T-helper 2 cell (primary cell): ENCODE measurements at places on chromosomes 6 and 20.

DNA sequence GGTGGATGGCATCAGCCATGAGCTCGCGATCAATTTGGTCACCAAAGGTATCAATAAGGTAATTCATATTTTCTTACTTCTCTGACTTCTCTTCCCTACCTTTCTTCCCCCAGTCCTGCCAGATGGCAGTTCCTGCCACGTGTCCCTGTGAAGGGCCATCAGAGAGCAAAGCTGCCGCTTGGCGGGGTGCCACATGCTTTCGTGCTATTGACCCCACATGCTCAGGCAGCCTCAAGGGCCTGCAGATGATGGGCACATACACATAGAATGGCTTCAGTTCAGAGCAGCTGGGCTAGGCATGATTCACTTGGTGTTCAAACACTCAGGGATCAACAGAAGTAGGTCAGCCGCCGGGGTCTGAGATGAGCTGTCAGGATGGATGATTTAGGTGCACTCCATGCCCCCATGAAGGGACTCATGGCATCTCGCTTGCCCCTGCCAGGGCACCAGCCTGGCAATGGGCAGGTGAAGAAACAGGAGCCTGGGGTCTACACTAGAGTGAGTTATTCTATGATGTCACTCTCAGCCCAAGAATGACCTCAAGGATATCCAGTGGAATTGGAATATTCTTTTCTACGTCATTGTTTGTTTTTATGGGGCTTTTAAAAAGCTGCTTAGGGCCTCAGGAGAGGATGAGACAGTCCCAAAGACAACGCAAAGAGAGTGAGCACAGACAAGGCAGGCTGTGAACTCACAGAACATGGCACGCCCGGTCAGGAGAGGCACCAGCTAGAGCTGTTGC lies 25.5 kb downstream of the BANF2 start:
- DNase-seq, result no peak

DNA sequence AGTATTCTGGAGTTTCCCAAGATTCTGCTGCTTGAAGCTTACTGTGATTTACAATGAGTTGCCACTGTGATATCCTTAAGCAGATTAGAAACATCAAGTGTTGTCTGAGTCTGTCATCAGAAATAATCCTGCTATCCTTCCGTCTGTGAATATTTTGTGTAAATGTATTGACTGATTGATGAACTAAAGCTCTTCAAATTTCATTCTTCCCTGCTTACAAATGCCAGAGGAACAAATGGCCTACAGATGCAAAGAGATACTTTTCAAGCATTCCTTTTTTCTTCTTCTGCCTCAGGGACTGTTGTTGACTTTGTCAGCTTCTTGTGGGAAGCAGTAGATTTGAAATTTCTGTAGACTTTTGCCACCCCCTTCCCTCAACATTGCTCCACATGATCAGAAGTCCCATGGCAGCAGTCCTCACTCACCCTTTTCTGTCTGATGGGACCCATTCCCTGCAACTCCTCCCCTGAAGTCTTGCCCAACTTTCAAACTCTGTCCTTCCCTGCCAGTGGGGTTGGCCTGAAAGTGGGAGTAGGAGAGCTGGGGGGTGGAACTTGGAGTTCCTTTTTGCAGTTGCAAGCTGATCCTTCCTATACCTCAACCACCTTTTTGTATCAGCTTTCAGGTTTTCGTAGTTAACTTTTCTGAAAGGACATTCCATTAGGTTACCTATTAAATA lies 38.5 kb upstream of the MLIP start:
- no peak for DNase-seq

GRCh38 chr6:155054491-155055250 lies 59.6 kb downstream of the TIAM2 start:
- DNase-seq, result no peak

GRCh38 chr6:61586934-61587537 lies 699.0 kb downstream of the KHDRBS2 start:
- no peak for DNase-seq

- DNase-seq, result peak; percentile 68
Measured at GRCh38 chr20:38057351-38057972, 23.9 kb downstream of the RPRD1B start.

DNA sequence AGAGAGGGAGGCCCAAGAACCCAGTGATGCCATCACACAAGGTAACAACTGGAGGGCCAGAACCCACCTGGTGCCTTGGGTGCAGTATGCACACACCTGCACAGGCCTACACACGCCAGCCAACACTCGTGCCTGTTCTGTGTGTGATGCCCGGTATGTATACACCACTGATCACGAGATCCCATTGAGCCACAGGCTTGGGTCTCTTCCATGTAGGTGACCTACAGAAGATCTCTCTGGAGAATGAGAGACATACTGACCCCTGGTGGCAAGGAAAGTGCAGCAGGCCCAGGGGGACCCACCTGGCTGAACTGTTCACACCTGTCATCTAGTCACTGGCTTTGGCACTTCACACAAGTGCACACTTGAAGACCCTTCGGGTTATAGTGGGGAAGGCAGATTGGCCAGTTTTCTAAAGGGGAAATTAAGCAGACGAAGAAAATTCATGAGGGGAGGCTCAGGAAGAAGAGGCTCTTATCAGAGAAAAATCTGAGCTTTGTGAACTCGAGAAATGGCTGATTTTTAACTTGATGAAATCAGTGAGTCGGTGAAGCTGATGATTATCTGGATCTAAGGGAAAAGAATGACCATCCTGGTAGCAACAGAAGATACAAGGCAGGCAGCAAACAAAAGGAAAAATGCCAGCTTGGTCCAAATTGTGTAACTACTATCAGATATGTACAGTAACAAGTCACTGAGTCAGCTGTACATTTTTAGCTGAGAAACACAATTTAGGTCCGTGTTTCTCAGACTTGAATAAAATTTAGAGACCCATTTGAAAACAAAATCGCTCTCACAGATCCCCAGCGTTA lies 69.1 kb upstream of the PBOV1 start:
- peak; percentile 19 for DNase-seq

DNA sequence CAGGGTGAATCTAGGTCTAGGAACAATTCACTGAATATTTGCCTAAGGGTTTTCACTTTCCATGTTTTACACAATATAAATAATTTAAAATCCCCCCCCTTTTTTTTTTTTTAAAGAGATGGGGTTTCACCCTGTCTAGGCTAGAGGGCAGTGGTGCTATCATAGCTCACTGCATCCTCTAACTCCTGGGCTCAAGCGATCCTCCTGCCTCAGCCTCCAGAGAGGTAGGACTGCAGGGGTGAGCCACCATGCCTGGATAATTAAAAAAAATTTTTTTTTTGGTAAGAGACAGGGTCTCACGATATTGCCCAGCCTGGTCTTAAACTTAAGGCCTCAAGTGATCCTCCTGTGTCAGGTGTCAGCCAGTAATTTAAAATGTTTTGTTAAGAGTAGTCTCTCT lies 17.8 kb downstream of the QKI start:
- no peak for DNase-seq

- DNase-seq, result no peak
Measured at GRCh38 chr20:60139663-60140446, 181.6 kb downstream of the CDH26 start.

- no peak for DNase-seq
Measured at GRCh38 chr6:156857573-156857972, 80.4 kb downstream of the ARID1B start.

DNA sequence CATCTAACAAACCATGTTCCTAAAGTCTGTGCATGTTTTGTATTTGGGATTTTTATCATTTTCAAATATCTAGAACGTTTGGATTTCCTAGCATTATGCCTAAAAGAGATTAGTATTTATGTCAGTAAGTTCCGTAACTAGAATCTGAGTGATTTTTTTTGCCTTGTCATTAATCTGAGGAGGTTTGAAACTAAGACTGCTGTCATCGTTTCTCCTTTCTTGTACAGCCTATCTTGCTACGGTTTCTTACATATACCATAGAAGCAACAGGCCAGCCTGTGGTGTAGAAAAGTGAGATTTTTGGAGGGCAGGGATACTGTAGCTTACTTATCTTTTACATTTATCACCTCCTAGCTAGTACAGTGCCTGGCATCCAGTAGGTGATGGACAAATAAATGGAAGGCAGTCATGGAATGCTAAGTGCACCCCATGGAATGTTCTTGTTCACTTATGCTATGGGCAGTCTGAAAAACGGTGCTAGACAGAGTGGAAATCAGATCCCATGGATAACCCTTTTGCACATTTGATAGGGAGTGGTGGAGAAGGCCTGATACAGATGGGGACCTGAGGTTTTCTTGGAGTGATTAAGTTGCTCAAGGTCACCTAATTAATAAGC lies 93.9 kb downstream of the ARID1B start:
- no peak for DNase-seq

DNA sequence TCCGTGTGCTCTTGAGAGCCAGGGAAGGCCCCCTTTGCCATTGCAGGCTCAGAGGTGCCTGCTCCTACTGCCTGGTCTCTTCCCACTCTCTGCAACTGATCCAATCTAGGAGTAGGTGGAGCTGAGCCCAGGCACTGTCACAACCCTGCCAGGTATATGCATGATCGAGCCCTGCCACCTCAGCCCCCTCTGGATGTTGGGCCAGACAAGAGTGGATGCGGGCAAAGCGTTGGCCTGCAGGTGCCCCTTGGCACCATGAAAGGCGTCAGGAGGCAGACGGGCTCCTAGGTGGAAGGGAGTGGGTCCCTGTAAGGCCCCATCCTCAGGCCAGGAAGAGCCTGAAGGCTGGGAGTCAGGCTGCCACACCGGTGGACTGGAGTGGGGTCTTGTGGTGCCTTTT lies 5.9 kb upstream of the OR14J1 start:
- DNase-seq, result no peak

DNA sequence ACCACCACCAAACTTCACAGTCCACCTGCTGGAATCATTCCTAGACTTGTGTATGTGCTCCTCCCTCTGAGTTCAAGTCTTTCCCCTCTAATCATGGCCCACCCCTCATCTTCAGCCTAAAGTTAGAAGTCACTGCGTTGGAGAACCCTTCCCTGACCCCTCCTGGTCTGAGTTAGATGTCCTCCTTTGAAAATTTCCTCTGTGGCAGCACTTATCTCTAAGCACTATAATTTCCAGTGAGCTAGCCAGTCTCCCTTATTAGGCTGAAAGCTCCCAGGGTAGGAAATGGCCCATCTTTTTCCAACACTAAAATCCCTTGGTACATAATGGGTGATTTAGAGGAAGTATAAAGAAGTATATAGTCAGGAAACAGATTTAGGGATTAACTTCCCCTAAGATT lies 63.2 kb downstream of the SESN1 start:
- no peak for DNase-seq

GRCh38 chr6:105313211-105313610 lies 89.7 kb downstream of the PREP start:
- DNase-seq, result no peak

- DNase-seq, result no peak
Measured at GRCh38 chr6:151002057-151002450, 136.6 kb downstream of the MTHFD1L start.

DNA sequence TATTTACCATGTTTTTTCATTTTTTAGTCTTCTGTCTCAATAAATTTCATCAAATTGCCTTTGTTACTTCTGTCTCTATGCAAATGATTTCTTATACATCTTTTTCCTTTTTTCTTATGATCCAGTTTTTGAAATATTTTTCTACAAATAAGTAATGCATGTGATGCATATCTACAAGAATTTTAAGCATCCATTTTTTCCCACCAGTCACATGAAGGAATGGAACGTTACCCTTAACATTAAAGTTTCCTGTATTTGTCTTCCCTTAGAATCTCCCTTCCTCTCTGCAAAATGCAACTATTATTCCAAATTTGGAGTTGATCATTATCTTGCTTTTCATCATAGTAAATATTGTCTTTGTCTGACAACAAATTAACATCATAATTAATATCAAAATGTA lies 35.5 kb downstream of the PSMB9 start:
- no peak for DNase-seq

- DNase-seq, result no peak
Measured at GRCh38 chr6:47031656-47032055, 10.5 kb downstream of the ADGRF1 start.

DNA sequence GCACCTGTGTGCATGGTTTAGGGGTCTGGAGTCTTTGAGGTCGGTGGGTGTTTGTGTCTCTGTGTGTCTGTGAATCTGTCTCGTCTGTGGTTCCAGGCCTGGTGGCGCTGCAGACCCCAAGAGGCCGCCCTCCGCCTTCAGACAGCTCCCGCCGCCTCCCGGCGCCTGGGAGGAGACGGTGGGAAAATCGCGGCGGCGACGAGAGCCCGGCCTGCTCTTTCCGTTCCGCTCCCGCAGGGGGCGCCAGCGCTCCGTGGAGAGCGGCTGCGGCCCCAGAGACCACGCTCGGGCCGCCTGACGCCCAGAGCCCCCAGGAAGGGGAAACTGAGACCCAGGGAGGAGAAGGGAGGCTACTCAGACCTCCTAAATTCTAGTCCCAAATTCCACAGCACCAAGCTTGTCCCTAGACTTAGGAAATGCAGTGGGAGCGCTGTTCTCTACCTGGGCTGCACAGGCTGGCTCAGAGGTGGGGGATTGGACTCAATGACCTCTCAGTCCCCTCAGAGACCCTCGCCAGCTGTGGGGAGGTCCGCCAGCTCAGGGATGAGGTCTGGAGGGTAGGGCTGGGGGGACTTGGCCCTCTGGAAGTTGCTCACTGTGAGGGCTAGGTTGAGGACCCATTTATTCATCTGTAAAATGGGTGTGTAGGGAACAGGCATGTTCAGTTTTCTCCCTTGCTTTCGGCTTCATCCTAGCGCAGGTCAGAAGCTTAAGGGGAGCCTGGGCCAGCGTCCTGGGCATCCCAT lies 36.9 kb upstream of the BLCAP start:
- no peak for DNase-seq

DNA sequence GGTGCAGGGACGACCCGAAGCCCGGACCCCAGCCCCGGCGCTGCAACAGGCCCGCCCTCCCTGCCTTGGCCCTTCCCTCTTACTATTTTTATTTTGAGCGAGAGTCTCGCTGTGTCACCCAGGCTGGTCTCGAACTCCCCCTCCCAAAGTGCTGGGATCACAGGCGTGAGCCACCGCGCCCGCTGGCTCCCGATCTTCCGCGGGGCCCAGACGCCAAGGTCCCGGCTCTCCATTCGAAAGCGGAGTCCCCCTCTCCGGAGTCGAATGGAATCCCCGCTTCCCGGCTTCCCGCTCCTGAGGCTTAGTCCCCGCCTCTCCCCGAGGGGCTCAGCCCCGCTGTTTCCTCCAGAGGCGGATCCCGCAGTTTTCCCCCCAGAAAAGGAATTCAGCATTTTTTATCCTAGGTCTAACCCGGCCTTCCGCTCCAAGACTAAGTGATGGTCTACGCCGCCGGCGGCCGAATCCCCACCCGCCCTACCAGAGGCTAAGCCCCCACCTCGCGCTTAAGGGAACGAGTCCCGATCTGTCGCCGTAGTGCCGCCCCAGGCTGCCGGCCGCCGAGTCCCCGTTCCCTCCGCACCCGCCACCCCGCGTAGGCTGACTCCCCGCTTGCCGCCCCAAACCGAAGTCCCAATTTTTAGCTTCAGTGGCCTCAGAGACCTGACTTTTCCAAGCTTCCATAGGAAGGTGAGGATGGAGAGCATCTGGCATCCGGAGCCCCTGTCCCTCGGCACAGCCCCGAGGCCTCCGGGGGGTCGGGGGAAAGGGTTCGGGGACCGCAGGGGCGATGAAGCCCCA lies 11.5 kb upstream of the TMC2 start:
- DNase-seq, result no peak
